Placental pericyte (primary cell): ENCODE measurements at places on chromosomes 1 and 21. TPM values are rescaled to one million over a fixed set of nuclear protein-coding genes. Genes with fewer than 3 reads are reported as not detected.

Gene SPATA1
- 0.43 and 0.88 TPM in 2 replicates for total RNA-seq

Gene ADAMTSL4
- total RNA-seq, result 1.9 and 2.4 TPM in 2 replicates

Gene ASPM
- 1.1 and 58.0 TPM in 2 replicates for total RNA-seq

Gene CDA
- total RNA-seq, result 0.66 and 2.0 TPM in 2 replicates

Gene CFAP74
- total RNA-seq, result not detected in 2 replicates

Gene OR2G6
- under 0.01 TPM in 1 of 2 replicates, not detected in the other for total RNA-seq

Gene DNALI1
- 4.7 and 6.3 TPM in 2 replicates for total RNA-seq

Gene KIAA0040
- total RNA-seq, result 0.66 and 1.1 TPM in 2 replicates

Gene H6PD
- total RNA-seq, result 59.5 and 80.0 TPM in 2 replicates

Gene CYYR1
- total RNA-seq, result not detected in 2 replicates

Gene MPL
- total RNA-seq, result 0.86 TPM in 1 of 2 replicates, not detected in the other

Gene PRAMEF17
- not detected in 2 replicates for total RNA-seq

Gene OR6K3
- not detected in 2 replicates for total RNA-seq

Gene ETNK2
- 3.1 and 3.4 TPM in 2 replicates for total RNA-seq

Gene OR2T29
- total RNA-seq, result not detected in 2 replicates

Gene CATSPERE
- 0.66 and 1.3 TPM in 2 replicates for total RNA-seq

Gene SPATC1L
- total RNA-seq, result 5.3 and 9.2 TPM in 2 replicates

Gene ITLN1
- total RNA-seq, result not detected in 2 replicates

Gene CROCC
- 21.2 and 35.4 TPM in 2 replicates for total RNA-seq

Gene FCGR1A
- total RNA-seq, result not detected in 2 replicates

Gene SLC35F3
- 1.9 TPM in 1 of 2 replicates, not detected in the other for total RNA-seq

Gene S100A16
- 83.8 and 558 TPM in 2 replicates for total RNA-seq

Gene DHDDS
- 56.2 and 87.6 TPM in 2 replicates for total RNA-seq

Gene ANGPTL3
- total RNA-seq, result under 0.01 TPM in 1 of 2 replicates, not detected in the other

Gene ARTN
- total RNA-seq, result 0.14 TPM in 1 of 2 replicates, not detected in the other

Gene NGF
- total RNA-seq, result 0.57 and 1.3 TPM in 2 replicates

Gene TTC34
- 0.22 and 0.29 TPM in 2 replicates for total RNA-seq

Gene CFHR1
- total RNA-seq, result not detected in 2 replicates

Gene COL24A1
- total RNA-seq, result 0.22 and 3.6 TPM in 2 replicates

Gene HSF2BP
- 1.6 and 4.4 TPM in 2 replicates for total RNA-seq

Gene SGIP1
- 53.4 and 108 TPM in 2 replicates for total RNA-seq

Gene DLGAP3
- not detected in 2 replicates for total RNA-seq

Gene TRIM58
- 2.7 and 5.9 TPM in 2 replicates for total RNA-seq

Gene PBXIP1
- total RNA-seq, result 35.4 and 80.8 TPM in 2 replicates

Gene ODF2L
- total RNA-seq, result 25.8 and 48.0 TPM in 2 replicates

Gene ILDR2
- under 0.01 and 0.14 TPM in 2 replicates for total RNA-seq

Gene NHLH1
- under 0.01 and 0.14 TPM in 2 replicates for total RNA-seq

Gene E2F2
- total RNA-seq, result under 0.01 and 2.7 TPM in 2 replicates

Gene SELE
- total RNA-seq, result not detected in 2 replicates

Gene C1orf53
- 1.1 and 3.3 TPM in 2 replicates for total RNA-seq

Gene DCST2
- 0.66 TPM in 1 of 2 replicates, not detected in the other for total RNA-seq

Gene FLG2
- total RNA-seq, result not detected in 2 replicates

Gene LIN28A
- total RNA-seq, result not detected in 2 replicates

Gene SMIM11
- 5.0 and 9.4 TPM in 2 replicates for total RNA-seq

Gene C1orf141
- total RNA-seq, result not detected in 2 replicates

Gene RHEX
- not detected in 2 replicates for total RNA-seq

Gene ZC3H11A
- total RNA-seq, result 106 and 118 TPM in 2 replicates

Gene CFAP57
- total RNA-seq, result 0.14 and 0.44 TPM in 2 replicates

Gene SUSD4
- 2.3 TPM in 1 of 2 replicates, not detected in the other for total RNA-seq

Gene SPRR2B
- not detected in 2 replicates for total RNA-seq

Gene IRF6
- under 0.01 and 0.14 TPM in 2 replicates for total RNA-seq

Gene ORC1
- 0.44 and 14.6 TPM in 2 replicates for total RNA-seq

Gene HIVEP3
- total RNA-seq, result 8.7 and 9.4 TPM in 2 replicates

Gene MYBPH
- total RNA-seq, result 0.88 and 1.4 TPM in 2 replicates

Gene DIRAS3
- 5.7 and 30.4 TPM in 2 replicates for total RNA-seq

Gene TSPAN1
- total RNA-seq, result 0.86 and 1.8 TPM in 2 replicates

Gene TRAF3IP3
- 0.14 TPM in 1 of 2 replicates, not detected in the other for total RNA-seq
